Right lobe of liver (tissue), 6 donors: ENCODE measurements at places on chromosomes 2 and 18.

DNA sequence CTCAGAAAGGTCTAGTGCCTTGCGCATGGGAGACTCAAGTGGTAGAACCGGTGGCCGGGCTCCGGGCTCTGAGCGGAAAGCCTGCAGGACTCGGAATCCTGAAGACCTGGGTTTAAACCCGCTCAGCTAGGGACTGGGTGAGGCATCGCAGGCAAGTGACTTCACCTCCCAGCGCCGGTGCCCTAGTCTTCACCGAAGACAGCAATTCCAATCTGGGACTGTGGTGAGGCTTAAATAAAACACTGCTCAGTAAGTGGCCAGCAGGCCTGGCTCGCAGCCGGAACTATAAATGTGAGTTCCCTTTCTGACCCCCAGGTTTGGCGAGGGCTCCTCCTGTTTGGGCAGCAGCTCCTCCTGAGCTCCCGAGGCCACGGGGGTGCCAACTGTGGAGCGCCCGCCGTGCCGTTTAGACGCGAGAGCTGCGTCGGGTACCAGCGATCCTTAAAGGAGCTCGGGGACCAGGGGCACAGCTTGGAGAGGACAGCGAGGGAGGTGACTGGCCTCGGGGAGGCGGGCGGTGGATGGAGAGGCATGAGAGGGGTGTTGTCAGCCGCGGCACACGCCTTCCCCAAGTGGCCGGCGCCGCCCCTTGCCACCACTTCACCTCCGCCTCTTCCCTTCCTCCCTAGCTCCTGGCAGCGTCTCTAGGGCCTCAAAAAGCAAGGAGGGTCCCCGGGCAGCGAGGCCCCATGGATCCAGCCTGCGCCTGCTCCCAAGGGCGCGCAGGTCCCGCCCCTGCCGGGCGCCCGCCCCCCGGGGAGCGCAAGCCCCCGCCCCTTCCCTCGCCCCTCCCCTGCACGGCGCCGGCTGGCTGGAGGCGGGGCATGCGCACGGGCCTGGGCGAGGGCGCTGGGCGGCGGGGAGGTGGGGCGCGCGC, 757 bp upstream of the MTCL1 start:
- DNase-seq = peak; percentile 93

DNA sequence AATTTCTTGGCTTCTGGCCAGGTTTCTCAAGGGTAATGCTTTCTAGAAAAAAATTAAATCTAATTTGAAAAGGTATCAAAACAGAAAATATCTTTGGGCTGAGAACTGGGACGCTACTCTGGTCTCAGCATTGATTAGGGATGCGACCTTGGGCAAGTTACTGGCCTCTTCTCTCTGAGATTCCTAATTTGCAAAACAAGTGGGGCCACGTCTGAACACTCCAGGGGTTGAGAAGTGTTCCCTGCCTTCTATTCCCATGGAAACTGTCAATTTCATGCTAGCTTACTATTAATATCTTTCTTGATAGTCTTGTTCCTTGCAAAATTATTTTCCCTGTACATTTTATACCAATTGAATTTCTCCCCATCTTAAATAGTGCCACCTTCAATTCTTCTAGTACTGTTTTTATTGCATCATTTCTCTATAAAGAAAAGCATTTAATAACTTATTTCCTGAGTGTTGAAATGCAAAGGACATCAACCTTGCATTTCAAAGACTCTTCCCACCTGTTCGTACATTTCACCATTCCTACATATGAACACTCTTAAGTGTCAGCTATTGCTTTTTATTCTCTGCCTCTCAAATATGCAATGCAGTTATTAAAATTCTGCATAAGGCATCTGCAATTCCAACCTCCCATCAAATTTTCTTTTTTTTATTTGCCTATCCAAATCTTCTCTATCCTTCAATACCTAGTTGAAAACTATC, 118.3 kb upstream of the DSEL start:
- DNase-seq = no peak

GRCh38 chr2:144137272-144137671, 382.6 kb downstream of the ZEB2 start:
- DNase-seq = no peak

DNA sequence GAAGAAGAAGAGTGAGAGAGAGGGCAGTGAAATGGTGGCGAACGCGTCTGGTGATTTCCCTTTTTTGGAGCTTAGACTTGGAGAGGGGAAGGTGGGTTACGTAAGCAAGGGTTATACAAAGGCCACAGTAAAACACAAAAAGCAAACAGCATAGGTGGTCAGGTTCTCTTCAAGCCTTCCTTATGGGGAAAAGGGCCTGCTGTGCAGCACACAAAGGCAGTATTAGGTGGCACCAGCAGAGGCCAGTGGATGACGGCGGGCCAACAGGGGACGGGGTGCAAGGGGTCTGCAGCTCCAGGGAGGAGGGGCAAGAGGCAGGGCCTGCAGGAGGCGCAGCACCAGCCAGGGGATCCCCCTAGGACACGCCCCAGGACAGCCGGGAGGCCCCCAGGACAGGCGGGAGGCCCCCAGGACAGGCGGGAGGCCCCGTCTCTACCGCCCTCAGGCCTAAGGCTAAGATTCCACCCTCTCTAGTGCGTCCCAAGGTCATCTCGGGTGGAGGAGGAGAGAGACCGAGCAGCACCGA, 32.6 kb upstream of the NPC1 start:
- DNase-seq = peak; percentile 61

- DNase-seq = no peak
Measured at GRCh38 chr2:37389989-37390765, 45.7 kb downstream of the QPCT start.

DNA sequence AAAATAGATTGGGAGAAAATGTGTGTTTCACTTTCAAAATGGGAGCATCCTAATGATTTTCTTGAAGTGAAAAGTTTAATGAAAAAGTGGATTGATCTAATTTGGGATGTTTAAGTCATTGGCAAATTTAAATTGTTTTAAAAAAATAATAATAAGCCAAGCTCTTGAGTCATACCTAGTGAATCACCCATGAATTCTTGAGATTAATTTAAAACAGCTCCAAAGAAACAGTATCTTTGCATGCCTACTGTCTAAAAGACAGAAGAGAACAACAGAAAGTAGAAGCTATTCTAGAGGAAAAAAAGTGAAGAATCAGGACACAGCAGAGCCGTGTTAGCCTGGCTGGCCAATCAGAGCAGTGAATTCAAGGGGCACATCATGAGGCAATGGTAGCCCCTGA, 7.7 kb downstream of the ACVR1C start:
- DNase-seq = no peak

- DNase-seq = no peak
Measured at GRCh38 chr2:18066894-18067293, 188.4 kb downstream of the KCNS3 start.
